ENCODE measurements at places on chromosomes 7 and 10.
A peak's percentile ranks its signal among the peaks of the same experiment; 100 is the strongest.

DNA sequence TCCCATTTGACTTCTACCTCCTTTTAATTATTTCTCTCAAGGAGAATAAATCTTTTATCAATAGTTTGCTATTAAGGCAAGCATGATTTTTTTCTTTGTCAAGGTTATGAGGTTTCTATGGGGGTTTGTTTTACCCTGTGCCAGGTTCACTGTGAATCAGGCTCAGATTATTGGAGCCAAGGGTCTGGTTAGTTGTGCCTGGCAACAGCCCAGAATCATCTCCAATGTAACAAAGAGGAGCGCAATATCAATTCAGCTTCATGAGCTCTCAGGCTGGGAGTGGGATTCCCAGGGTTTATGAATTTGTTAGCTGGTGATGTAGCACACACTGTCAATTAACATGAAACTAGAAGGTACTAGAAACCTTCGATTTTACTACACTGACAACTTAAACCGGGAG lies 73.2 kb downstream of the AASS start:
- DNase-seq: no peak

- DNase-seq: no peak
Measured at GRCh38 chr10:123906884-123907652, 15.5 kb upstream of the CPXM2 start.

DNA sequence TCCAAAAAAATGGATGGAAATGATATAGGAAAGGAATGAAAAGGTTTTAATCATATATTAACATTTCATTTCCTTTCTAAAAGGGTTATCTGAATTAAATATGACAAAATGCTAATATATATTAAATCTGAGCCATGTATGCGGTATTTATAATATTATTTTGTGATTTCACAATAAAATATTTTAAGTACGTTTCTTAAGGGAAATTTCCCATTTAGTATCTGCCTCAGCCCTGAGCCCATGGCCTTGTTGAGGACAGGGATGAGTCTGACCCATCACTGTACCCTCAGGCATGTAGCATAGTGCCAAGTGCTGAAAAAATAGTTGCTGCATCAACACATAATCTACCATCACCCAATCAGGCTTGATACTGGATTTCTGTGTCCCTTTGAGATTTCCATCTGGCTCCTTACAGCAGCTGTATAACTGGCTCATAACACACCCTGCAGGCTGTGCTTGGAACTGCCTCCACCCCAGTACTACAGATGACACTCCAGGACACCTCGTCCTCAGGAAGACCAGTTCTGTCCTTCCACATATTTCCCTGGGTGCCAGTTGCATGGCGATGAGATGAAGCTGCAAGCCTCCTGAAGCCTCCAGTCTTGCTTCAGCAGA lies 59.4 kb upstream of the ASAH2 start:
- no peak for DNase-seq

DNA sequence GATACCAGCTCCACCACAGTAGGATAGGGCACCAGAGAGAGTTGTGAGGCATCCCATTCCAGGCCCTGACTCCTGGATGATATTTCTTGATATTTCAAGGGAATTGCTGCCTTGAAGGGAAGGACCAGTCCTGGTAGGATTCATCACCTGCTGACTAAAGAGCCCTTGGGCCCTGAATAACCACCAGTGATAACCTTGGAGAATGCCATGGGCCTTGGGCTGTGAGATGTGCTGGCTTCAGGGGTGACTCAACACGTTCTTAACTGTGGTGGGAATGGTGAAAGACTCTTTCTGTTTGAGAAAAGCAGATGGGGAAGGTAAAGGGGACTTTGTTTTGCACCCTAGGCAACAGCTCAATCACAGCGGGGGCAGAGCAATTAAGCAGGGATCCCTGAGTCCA lies 21.4 kb upstream of the ASZ1 start:
- DNase-seq: no peak

- no peak for DNase-seq
Measured at GRCh38 chr7:124781907-124782734, 16.5 kb upstream of the GPR37 start.

DNA sequence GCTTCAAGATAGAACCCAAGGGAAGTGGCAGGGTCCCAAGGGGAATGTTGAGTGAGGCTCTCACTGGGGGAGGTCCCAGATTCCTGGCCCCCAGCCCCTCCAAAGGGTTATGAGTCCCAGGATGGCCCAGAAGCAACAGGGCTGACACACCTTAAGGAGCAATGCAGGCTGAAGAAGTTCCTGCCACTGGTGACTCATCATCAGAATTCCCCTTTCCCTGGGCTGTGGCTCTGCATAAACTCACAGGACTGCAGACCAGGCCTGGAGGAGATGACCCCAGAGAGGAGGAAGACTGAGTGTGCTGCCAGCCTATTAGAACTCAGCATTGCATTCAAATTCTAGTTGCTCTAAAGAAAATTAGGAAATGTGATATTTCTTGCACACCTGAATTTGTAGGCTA lies 126.7 kb downstream of the DPP6 start:
- no peak for DNase-seq

GRCh38 chr10:3803295-3803926 lies 18.4 kb upstream of the KLF6 start:
- peak; percentile 42 for DNase-seq

- peak; percentile 53 for DNase-seq
Measured at GRCh38 chr10:120431251-120431651, 25.8 kb upstream of the PLPP4 start.

GRCh38 chr10:86689146-86689545 lies 20.8 kb downstream of the LDB3 start:
- DNase-seq: no peak

DNA sequence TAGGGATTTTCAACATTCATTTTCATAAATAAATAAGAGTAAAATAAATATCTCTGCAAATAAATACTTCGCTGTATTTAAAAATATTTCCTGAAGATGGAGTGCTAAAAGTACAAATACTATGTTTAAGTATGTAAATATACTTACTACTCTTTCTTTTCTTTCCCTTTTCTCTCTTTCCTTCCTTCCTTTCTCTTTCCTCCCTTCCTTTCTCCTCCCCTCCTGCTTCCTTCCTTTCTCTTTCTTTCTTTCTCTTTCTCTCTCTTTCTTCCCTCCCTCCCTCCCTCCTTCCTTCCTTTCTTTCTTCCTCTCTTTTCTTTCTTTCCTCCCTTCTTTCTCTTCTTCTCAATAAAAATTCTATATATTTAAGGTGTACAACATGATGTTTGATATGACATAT lies 496.1 kb downstream of the CCSER2 start:
- DNase-seq: no peak

GRCh38 chr10:97065128-97065527 lies 120.6 kb downstream of the SLIT1 start:
- DNase-seq: no peak

- no peak for DNase-seq
Measured at GRCh38 chr10:64859911-64860310, 1338.7 kb downstream of the REEP3 start.

DNA sequence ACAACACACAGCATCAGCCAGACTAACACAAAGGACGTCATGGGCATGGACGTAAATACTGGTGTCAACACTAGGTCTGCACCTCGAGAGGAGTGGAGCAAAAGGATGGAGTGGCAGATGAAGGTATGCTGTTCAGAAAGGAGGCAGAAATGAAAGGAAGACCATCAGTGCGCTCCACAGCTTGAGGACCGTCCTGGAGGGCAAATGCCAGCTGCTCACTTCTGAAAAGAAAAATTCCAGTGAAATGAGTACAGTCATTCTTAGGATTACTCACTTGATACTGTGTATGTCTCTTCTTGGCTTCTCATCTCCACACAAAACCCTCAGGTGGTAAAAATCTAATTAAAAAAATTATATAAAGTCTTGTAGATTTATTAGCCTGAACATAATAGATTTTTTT lies 44.8 kb downstream of the EGFR start:
- DNase-seq: peak; percentile 85

- no peak for DNase-seq
Measured at GRCh38 chr10:52741851-52742250, 30.7 kb downstream of the MBL2 start.

GRCh38 chr10:72065439-72066025 lies 22.8 kb downstream of the SPOCK2 start:
- no peak for DNase-seq

DNA sequence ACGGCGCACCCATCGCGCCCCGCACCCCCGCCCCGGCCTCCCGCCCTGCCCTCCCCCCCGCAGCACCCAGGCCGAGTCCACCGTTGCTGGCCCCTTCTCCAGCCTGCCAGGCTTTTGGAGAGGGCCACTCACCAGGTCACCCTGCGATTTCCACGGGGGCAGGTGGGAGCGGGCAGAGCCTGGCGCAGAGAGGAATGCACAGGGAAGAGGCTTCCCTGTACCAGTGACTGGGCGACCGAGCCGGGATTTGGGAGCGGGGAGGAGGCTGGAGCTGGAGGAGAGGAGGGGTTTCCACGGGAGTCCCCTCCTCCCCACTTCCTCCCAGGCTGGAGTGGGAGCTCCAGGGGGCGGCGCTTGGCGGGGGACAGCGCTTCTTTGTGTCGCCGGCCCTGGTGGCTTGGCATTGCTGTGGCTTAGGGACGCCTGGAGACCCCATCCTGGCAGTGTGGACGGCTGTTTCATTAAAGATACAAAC lies 19.3 kb downstream of the TCAF1 start:
- peak; percentile 79 for DNase-seq

- DNase-seq: peak; percentile 15
Measured at GRCh38 chr7:50665403-50666123, 100.4 kb upstream of the DDC start.

- no peak for DNase-seq
Measured at GRCh38 chr7:44258865-44259546, 58.2 kb downstream of the YKT6 start.

GRCh38 chr7:134910214-134910890 lies 76.0 kb upstream of the AGBL3 start:
- no peak for DNase-seq

DNA sequence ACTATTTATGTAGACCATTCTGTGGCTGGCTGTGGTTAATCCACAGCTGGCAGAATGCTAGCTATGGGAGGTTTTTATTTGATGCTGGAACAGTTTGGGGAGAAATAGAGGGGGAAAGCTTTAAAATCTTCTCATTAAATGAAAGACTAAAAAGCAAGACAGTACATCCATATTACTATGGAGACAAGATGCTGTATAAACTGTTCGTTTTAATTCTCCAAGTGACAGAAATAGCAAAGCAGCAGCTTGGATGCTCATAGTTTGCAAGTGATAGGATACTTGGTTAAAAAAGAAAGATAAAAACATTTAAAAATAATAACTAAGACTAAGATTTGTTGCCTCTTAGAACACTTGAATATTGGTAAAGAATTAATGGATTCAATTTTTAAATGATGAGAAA lies 304.9 kb upstream of the KAT6B start:
- no peak for DNase-seq

GRCh38 chr7:25923741-25924460 lies 228.1 kb upstream of the NFE2L3 start:
- no peak for DNase-seq

DNA sequence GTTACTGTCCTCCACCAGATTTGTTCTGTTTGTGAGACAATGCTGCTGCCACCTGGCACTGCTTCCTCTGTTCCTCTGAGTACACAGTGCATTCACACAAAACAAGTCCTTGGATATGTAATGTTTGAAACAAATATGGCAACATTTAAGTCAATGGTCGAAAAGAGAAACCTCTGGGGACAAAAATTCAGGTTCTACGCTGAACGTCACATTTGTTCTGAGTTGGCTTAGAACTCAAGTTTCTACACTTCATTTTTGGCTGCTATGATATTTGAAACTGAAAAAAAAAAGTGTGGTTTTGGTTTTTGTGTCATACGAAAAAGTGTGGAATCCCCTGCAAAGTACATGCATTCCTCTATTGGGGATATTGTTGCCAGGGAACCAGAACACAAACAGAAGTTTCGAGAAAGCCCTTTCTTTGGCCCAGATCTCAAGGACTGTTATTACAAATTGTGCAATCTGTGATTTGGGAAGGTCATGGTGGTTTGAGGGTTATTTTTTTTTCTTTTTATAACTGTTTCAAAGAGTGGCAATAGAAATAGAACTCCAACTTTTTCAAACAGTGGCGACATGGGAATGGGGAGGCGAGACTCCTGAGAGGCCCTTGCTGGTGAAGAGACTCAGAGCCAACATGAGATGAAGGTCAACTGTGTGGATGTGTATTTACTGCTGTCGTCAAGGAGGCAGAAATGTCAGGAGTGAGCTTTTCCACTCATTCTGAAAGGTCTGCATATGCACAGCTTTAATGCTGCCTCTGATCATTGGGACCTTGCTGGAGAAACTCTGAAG lies 127.5 kb downstream of the CUBN start:
- DNase-seq: peak; percentile 94

DNA sequence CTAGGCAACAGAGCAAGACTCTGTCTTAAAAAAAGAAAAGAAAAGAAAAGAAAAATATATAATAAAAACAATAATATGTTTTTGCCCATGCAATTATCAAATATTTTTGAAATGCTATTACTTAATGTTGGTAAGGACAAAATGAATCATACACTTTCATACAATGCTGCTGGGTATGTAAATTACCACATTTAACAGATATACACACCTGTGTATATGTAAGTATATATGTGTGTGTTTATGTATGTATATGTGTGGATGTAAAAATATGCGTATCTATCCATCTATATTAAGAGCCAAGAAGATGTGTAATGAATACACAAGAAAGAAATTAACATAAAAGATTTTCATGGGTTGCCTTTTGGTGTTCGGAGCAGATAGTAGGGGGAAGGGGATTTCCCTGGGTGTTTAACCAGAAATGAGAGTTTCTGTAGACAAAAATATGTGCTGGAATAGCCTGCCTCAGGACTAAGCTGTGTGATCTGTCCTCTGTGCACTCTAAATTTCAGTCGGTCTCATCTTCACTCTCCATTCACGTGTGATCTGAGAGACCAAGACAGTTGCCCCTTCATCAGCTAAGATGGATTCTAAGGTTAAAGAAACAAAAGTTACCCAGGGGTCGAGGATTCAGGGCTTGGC lies 61.2 kb downstream of the PRKCQ start:
- DNase-seq: no peak

DNA sequence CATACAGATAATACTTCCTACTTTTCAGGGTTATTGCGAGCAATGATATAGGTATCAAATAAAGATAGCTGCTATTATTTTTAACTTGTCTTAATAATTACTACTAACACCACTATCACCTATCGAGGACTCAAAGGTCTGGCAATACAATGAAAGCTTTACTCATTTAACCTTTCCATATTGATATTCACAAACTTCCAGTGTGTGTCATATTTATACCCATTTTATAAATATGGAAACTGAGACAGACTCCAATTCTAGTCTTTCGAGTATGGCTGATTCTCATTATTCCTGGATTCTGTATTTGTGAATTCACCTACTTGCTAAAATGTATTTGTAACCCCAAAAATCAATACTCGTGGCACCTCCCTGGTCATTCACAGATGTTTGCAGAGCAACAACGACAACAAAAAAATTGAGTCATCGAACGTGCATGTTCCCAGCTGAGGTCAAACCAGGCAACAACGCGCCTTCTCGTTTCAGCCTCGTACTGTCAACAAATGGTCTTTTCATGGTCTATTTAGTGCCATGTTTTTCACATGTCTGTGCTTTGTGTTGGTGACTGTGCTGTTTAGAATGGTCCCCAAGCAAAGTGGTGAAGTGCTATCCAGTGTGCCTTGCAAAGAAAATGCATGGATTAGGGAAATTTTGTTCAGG lies 51.7 kb downstream of the SMURF1 start:
- DNase-seq: no peak

- DNase-seq: no peak
Measured at GRCh38 chr7:111758332-111758731, 196.0 kb upstream of the IMMP2L start.
